DMS 273 treated with DMSO at 0.1 percent for 48 hours (cell line): ENCODE measurements at places on chromosomes 4 and X.

DNA sequence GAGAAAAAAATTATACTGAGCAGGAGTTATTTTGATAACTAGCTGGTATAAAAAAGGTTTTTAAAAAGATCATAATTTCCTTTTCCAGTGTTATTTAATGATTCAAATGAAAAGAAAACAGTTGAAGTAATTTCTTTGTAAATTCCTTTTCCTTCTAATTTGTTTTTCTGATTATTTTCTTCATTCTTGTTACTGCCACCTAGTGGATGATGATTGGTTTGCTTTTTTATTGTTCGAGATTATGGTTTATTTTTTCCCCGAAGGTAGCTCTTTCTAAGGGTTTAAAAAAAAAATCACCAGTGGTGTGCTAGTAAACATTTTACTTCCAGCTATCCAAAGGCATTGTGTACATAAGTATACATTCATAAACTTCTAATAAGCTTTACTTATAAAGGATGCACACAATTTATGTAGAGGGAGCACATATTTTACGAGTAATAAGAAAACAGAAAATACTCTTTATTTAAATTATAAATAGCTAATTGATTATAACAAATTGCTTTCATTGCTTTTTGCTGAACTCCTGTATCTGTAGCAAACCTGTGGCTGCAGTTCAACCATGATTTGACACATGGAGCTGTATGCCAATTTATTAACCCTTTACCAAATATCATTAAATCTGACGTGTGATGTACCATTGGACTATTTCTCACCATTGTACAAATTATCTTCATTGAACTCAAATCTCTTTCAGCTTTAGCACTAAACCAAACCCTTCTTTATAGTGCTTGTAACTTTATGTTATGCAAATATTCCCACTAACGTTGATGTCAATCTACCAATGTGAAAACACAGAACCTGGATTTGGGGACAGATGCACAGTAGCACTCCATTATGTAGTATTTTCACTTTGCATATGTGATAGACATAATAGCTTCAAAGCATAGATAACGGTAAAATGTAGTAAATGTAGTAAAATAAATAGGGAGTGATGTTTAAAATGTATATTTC lies 97.8 kb upstream of the ANK2 start:
- no peak for DNase-seq

- no peak for DNase-seq
These were observed 66.3 kb downstream of the SRPX start for GRCh38 chrX:38154340-38154739.

GRCh38 chr4:2962614-2963174 lies 512 bp downstream of the NOP14 start:
- no peak for DNase-seq

DNA sequence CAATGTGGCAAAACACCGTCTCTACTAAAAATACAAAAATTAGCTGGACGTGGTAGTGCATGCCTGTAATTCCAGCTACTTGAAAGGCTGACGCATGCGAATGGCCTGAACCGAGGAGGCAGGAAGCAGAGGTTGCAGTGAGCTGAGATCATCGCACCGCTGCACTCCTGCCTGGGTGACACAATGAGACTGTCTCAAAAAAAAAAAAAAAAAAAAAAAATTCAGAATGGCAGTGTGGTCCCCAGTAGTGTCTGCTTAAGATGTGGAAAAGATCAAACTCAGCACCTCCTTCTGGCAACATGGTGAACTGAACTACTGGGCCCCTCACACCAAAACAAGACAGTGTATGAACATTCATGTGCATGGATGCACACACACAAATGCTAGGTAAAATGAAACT lies 32.2 kb downstream of the SMS start:
- no peak for DNase-seq

- DNase-seq: no peak
These were observed 4.4 kb upstream of the STAP1 start for GRCh38 chr4:67554096-67554495.

- no peak for DNase-seq
These were observed 931.0 kb upstream of the INTU start for GRCh38 chr4:126701756-126702155.

GRCh38 chr4:157932936-157933335 lies 239.9 kb downstream of the GASK1B start:
- DNase-seq: no peak

DNA sequence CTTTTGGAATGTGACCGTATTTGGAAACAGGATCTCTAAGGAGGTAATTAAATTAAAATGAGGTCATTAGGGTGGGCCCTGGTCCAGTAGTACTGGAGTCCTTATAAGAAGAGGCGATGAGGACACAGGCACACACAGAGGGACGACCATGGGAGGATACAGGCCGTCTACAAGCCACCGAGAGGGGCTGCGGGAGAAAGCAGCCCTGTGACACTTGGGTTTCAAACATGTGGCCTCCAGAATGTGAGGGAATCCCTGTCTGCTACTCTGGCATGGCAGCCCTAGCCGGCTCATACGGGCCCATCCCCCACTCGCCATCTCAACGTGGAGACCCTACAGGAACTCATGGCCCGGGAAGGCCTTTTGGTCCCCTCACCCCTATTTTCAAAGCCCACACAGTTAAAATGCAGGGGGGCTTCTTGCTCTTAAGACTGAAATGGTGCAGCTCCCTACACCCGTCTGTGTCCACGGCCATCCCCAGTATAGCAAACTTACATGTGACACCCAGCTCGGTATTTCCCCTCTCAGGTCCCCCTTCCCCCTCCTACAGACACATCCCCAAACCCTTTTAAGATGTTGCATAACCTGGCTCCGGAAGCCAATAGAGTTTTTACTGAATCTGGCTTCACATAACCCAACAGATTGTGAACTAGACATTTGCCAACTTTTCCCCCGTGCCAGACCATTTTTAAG lies 124.1 kb upstream of the TBL1X start:
- peak; percentile 30 for DNase-seq

DNA sequence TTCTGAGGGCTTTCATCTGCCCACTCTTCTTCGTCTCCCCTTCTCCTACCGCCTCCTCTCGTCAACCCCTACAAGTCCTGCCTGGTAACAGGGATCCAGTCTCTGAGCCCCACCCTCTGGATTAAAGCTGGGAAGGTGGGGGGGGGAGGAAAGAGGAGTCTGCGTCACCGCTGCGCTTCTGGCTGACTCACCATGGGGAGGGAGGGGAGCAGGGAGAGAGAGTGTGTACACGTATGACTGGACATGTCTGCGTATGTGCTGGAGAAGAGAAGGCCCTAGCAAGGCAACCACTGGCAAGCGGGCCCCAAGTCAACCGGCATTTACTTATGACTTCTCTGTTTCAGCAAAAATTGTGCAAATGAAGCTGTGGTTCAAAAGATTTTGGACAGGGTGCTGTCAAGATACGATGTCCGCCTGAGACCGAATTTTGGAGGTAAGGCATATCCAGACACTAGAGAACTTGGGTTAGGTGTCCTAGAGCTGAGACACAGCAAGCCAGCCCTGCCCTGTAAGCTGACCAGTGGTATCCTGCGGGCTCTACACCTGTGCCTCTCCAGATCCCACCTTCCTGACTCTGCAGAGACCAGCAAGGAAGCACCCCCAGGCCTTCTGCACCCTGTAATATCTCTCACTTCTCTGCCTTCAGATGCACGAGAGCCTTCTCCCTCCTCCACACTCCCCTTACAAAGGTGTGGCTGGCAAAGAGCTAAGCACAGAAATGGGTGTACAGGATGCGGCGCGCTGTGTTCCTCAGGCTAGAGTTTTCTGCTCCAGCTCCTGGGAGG lies 2.5 kb downstream of the GABRQ start:
- DNase-seq: no peak

- DNase-seq: peak; percentile 21
These were observed 203.5 kb downstream of the PPARGC1A start for GRCh38 chr4:23686169-23686897.

DNA sequence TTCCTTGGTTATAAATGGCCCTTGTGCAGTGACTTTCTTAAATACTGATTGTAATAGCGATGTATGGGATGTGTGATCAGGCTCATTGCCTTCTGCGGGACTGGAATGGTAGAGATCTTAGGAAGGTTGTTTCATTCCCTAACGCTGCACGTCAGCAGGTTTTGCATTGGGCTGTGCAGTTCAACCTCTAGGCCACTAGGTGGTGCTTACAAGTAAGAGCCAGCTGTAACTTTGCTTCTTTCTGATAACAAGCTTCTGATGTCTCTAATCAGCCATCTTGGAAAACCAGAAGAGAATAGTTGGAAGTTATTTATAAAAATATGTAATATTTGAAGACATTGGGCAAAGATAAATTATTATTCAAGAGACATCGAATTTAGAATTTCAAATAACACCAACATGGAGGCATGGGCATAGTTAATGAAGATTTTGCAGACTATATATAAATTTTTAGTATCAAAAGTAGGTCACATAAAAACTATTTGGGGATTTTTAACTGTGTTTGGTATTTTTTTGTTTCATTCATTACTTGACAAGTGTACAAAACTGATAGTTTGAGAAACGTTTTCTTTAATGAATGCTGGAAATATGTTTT lies 339.7 kb upstream of the PCDH7 start:
- no peak for DNase-seq

DNA sequence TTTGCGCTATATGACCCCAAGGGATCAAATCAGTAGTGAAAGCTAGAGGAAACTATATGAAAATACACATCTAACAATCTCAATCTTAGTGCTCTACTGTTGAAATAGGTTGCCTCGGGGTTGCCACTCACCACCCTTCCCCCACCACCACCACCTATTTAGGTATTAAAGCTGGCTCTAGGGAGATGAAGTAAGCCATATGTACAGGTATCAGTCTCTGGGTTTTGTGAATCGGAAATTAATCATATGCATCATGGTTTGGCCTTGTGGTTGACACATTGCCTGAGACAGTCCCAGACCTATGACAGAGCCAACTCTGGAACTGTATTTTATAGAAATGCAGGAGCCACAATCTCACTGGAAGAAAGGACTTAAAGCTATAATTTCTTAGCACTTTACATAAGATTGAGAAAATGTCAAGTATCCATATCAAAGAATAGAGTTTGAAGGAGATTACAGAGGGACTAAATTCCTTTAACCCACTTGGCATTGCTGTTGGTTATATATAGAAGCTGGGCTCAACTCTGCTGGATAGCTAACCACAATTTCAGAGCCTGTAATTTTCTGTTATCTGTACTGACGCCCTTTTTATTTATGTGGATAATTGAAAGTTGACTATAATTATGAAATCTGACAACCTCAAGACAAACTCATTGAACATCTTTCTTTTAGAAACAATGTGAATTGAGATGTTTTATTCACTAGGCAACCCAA lies 26.7 kb upstream of the BMP2K start:
- DNase-seq: no peak

DNA sequence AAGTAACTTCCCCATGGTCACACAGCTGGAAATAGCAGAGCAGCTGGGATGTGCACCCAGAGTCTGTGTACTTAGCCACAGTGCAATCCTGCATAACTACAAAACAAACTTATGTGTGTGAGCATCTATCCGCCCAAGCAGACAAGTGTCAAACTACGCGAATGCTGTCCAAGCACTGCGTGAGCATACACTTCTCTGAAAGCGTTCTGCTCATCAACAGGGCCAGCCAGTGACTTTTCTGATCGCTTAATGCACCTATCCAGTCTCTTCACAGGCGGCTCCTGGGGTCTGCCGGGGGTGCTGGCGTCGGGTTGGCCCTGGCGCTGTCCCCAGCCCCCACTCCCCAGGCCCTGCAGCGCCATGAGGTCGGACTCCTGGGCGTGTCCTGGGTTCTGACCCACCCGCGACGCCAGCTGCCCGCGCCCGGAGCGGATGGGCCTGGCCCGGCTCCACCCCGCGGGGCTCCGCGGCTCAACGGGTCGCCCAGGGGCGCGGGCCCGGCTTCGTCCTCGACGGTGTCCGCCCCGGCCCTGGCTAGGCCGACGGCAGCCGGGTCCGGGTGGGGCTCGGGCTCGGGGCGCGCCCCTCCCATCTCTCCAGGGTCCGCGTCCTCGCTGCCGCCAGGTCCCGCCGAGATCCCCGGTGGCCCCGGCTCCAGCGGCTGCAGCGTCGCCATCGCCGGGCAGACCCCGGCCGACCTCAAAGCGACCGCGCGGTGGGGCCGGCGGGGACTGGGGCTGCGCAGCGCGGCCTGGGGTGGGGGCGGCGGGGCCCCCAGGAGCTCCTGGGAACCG lies 1.3 kb upstream of the ZNF141 start:
- no peak for DNase-seq

DNA sequence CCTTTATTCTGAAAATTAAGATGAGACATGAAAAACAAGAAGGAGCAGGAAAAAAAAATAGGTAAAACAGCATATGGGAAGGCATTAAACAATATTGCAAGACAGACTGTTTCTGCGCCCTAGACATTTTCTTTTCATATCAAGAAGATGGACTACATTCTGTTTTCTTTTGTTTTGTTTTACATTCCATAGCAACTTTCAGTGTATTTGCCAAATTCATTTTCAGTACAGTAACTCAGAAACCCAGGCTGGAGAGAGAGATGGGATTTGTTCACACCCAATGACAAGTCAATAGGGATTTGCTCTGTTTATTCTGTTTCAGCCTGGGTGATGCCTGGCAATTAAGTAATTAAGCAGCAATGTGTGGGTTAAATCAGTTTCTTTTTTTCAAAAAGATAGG lies 892.8 kb upstream of the DIAPH2 start:
- DNase-seq: no peak

DNA sequence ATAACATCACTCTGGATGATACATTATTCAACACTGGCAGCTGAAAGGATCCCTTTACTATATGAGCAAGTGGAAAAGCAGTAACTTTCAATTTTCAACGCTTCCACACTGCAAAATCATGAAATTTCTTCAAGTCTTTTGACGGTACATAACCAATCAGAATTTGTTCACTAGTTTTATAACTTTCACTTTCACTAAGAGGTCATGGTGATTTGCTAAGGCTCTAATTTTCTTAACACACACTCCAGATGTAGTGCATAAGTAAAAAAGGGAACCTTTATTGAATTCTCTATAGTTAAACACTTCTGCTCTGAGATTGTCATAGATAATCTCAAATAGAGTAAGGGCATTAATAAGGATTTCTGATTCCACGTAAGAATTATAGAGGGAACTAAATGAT lies 4.1 kb downstream of the ARMCX2 start:
- DNase-seq: no peak

DNA sequence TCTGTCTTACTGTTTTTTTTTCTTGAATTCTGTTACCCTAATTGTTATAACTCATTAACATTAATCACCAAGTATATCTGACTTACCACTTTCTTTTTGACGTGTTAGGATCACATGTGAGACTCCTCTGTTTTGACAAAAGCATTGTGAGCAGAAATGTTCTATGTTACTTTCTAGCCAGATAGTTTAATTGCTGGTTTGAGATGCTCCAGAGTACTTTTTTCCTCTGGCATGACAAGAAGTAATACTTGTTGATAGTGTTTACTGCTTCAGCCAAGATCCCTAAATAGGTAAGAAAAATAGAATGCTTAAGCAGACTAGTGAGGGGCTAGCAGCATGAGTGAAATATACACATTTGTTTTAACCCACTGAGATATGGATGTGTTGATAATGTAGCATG lies 303.9 kb upstream of the PABPC4L start:
- DNase-seq: no peak

DNA sequence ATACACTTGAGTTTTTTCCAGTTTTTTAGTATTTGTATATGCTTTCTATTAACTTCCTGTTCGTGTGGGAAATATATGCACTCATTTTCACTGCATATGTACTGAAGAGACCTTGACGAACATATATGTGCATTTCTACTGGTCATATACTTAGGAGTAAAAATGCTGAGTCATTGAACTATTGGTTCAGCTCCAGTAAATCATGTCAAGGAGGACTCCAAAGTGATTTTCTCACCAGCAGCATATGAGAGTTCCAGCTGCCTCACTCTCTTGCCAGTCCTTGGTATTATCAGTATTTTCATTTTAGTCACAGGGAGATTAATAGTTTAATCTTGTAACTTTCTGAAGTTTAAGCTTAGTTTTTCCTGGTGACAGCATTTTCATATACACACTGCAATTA lies 2750.2 kb downstream of the ARAP2 start:
- no peak for DNase-seq

- DNase-seq: no peak
These were observed 7.1 kb upstream of the OPHN1 start for GRCh38 chrX:68440442-68440841.
